ENCODE measurements at places on chromosomes 4 and X. TPM values are rescaled to one million over a fixed set of nuclear protein-coding genes. Genes with fewer than 3 reads are reported as not detected.
A peak's percentile ranks its signal among the peaks of the same experiment; 100 is the strongest.

DNA sequence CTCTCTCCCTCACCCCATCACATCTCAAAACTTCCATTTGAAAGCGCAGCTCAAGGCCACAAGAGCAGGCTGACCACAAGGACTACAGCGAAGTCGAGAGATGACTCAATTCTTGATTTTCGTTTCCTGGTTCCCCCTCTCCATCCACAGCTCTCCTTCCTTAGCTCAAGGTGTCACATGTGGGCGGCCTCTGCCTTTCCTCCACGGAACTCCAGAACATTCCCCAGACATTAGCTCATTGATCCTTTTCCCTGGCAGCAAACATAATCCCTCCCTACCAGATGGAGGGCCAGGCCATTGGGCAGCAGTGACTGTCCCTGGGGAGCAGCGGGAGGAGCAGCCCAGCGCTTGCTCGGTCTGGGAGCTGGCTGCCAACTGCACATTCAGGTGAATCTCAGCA, 56.3 kb downstream of the CCDC149 start:
- no peak overlapping the region for H3K27ac ChIP-seq
- H3K4me3 ChIP-seq = no peak overlapping the region
- no peaks in the 10 kb centered on the region for H3K27me3 ChIP-seq
- no peaks in the 10 kb centered on the region for H3K4me1 ChIP-seq

GRCh38 chr4:158356301-158356700, 146.0 kb downstream of the TMEM144 start:
- no peak overlapping the region for H3K27ac ChIP-seq
- DNase-seq = no peak
- no peaks in the 10 kb centered on the region for H3K36me3 ChIP-seq
- no peaks in the 10 kb centered on the region for H3K4me1 ChIP-seq

DNA sequence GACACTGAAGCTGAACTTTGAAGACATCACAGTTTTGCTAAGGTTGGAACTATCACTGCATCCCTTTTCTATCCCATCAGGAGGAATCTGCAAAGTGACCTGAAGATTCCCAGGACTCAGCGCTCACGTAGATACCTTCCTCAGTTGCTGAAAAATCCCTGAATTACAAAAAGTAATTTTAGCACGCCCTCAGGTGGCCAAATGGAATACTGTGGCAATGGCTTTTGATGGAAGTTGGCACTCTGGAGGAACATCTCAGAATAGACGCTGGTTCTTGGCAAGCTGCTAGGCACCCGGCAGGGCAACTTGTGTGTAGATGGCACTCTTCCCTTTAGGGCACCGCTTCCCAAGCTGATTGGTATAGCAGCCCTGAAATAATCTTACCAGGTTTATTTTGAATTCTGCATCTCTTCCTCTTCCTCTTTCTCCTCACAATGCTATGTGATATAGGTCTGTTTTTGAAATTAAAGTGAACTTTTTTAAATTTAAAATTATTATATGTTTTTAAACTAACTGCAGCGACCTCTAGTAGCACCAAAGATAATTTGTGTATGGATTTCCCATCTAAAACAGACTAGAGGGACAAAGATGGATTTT, 16.3 kb upstream of the ESX1 start:
- H3K27me3 ChIP-seq = no peaks in the 10 kb centered on the region
- no peak overlapping the region for H3K27ac ChIP-seq
- no peak overlapping the region for H3K4me3 ChIP-seq
- H3K36me3 ChIP-seq = no peaks in the 10 kb centered on the region
- DNase-seq = peak; percentile 26

GRCh38 chr4:43133566-43133965, 241.1 kb downstream of the GRXCR1 start:
- H3K36me3 ChIP-seq = no peaks in the 10 kb centered on the region
- no peak for DNase-seq
- no peaks in the 10 kb centered on the region for H3K27me3 ChIP-seq
- no peak overlapping the region for H3K27ac ChIP-seq

DNA sequence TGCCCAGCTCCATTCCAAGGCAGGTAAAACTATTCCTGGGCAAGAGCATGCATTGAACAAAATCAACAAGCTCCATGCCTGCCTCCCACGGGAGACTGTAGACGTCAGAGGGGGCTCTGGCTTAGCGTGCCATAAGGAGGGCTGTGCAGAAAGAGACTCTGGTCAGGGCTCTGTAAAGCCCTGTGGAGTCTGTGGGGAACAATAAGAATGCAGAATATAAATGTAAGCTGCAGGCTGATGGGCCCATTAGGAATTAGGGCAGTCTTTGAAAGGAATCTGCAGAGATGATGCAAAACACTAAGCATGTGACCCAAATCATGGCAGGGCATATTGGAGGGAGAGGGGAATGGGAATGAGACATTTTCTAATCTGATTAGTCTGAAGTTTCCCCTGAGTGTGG, 170.3 kb downstream of the EFHC2 start:
- no peaks in the 10 kb centered on the region for H3K4me1 ChIP-seq
- no peak for DNase-seq
- H3K36me3 ChIP-seq = no peaks in the 10 kb centered on the region
- no peaks in the 10 kb centered on the region for H3K27me3 ChIP-seq
- no peak overlapping the region for H3K4me3 ChIP-seq

- no peak overlapping the region for H3K27ac ChIP-seq
- DNase-seq = no peak
- H3K4me3 ChIP-seq = no peak overlapping the region
- no peaks in the 10 kb centered on the region for H3K36me3 ChIP-seq
Measured at GRCh38 chr4:157564771-157565170, 344.2 kb downstream of the GRIA2 start.

GRCh38 chr4:166128403-166128802, 255.4 kb downstream of the TLL1 start:
- no peak overlapping the region for H3K27ac ChIP-seq
- no peak overlapping the region for H3K4me3 ChIP-seq

- no peaks in the 10 kb centered on the region for H3K4me1 ChIP-seq
- no peaks in the 10 kb centered on the region for H3K36me3 ChIP-seq
- no peak within 1 kb of the TSS for H3K27ac ChIP-seq
- DNase-seq = no peak
- H3K4me3 ChIP-seq = no peak within 1 kb of the TSS
- H3K27me3 ChIP-seq = no peaks in the 10 kb centered on the region
Measured at GRCh38 chrX:73446831-73447230, at the start of gene CDX4. TSS of gene CDX4 (plus strand) at chrX:73447053. CDS start at chrX:73447254, 201 bp downstream.

- peaks cover 13% of the 10 kb centered on the region for H3K4me1 ChIP-seq
- DNase-seq = peak; percentile 63
- H3K27me3 ChIP-seq = no peaks in the 10 kb centered on the region
- H3K27ac ChIP-seq = no peak overlapping the region
Measured at GRCh38 chr4:77190053-77190452, 33.0 kb downstream of the CCNG2 start.

GRCh38 chrX:39487969-39488330, 609.8 kb downstream of the BCOR start:
- no peak overlapping the region for H3K4me3 ChIP-seq
- no peaks in the 10 kb centered on the region for H3K36me3 ChIP-seq
- H3K27ac ChIP-seq = no peak overlapping the region

DNA sequence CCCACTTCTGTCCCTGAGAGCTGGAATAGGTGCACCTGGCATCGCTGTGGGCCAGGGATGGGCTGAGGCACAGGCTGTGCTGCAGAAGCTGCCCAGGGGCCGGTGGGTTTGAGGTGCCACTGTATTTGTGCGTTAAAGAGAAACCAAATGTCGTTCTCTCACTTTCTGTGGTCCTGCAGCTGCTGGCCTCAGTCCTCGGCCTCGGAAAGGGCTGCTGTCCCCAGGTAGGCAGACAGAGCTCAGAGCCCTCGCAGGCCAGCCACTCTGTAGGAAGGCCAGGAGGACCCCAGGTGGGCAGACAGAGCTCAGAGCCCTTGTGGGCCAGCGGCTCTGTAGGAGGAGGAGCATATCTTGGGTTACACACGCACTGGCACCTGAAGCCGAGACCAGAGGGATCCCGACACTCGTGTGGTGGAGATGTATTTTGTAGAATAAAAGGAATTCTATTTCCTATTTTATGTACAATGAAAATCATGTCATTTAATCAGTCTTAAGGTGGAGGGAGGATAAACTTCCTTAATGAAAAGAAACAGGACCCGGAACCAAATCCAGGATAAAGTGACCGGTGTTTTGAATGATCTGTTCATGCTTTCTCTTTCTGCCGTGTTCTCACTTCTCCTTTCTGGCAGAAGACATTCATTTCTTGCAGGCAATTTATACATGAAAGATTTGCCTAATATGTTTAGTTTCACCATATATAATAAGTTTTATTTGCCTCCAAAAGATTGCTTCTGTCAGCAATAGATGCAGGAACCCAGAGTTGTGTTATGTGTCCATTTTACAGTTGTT, 54.4 kb upstream of the HGFAC start:
- no peak overlapping the region for H3K27ac ChIP-seq
- H3K4me3 ChIP-seq = no peak overlapping the region
- no peak for DNase-seq
- no peaks in the 10 kb centered on the region for H3K27me3 ChIP-seq

The CTAG1B gene
- not detected for total RNA-seq

The CXCL1 gene
- not detected for total RNA-seq

The QRFPR gene
- not detected for total RNA-seq

The RBM46 gene
- not detected for total RNA-seq

Measured in Caco-2 (cell line).